ENCODE measurements at places on chromosomes 4 and X.

DNA sequence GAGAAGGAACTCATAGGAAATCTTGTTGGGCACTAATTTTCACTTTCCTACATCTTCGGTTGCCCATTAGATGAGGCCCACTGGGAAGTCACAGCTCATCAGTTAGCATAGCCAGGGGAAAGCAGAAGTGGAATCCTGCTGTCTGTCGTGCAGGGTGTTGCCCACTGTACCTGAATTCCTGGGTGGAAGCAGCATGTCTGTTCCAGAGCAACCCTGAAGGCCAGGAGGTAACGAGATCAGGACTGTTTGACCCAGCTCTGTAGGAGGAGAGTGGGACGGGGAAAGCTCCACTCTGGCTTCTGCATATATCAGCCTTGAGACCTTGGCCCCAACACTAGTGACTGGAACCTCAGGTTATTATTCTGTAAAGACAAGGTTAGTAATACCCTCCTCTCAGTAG, 296.1 kb downstream of the EVC2 start:
- DNase-seq: no peak

GRCh38 chr4:88191404-88191803, 33.0 kb upstream of the ABCG2 start:
- DNase-seq: no peak

- no peak for DNase-seq
These were observed 134.6 kb downstream of the ATP10D start for GRCh38 chr4:47619691-47620090.

GRCh38 chrX:47751670-47752069, 85.0 kb upstream of the ZNF81 start:
- peak; percentile 3 for DNase-seq

DNA sequence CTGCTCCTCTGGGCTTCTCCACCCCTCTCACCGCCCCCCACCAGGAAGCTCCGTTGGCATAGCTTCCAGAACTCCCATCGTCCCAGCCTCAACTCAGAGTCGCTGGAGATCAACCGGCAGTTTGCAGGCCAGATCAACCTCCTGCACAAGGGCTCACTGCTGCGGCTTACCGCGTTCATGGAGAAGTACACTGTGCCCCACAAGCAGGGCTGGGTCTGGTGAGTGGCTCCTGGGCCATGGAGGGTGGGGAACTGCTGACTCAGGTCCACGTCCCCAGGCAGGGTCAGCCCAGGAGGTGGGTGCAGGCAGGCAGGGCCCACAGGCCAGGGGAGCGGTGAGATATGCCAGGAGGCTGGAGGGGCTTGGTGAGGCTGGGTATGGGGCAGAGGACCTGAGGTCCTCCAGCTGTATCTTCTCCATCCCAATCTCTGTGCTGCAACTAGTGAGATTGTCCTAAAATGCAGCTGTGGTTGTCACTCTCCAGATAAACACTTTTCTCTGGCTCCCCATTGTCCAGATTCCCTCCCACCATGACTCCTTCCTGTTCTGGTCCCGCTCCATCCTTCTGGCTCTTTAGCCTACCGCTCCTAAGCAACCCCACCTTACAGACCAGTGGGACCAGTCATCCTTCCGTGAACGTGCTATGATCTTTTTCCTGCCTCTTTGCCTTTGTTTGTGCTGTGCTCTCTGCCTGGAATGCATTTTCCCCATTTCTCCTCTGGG, 71.9 kb downstream of the STARD8 start:
- DNase-seq: no peak

DNA sequence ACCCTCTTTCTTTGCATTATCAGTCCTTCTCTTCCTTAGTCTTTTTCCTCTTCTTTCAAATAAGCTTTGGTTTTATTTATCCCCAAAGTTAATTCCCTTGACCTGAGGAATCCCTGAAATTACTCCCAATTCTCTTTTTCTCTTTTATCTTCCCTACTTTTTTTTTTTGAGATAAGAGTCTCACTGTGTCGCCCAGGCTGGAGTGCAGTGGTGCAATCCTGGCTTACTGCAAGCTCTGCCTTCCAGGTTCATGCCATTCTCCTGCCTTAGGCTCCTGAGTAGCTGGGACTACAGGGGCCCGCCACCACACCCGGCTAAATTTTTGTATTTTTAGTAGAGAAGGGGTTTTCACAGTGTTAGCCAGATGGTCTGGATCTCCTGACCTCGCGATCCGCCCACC, 17.8 kb downstream of the CAMK2D start:
- DNase-seq: no peak

DNA sequence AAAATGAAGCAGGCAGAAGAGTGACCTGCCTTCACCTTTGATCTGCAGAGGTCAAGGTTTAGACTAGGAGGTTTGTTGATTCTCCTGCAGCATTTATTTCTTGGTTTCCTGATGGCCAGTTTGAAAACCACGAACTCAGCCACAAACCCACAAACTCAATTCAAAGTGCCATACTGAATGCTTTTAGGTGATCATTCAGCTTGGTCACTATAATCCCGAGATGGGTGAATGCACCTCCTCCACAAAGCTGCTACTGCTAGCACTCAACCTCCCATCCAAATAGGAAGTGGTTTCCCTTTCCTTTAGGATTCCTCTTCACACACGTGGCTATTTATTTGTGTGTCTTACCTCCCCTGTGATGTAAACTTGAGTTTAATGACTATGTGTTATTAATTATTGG, 225.2 kb downstream of the MID1 start:
- no peak for DNase-seq

DNA sequence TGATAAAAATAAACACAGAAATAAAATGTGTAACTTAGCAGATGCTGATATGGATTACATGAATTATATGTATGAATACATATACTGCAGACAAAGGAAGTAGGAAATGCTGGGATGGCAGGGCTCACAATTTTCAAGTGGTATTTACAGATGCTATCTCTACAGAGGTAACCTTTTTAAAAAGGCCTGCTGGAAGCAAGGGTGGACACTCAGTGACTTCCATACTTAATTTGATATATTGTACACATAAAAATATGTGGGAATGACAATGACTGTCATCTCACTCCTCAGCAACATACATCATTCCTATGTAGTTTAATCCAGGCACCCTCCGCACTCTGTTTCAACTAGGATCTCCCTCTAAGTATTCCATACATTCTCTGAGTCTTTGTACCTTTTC, 452.9 kb downstream of the DTHD1 start:
- no peak for DNase-seq

Measured in CD4-positive, alpha-beta T cell treated with Interleukin-6 at 100 ng/mL for 8 hours (primary cell).